Placental pericyte (primary cell): ENCODE measurements at places on chromosomes 11 and 22. TPM values are rescaled to one million over a fixed set of nuclear protein-coding genes. Genes with fewer than 3 reads are reported as not detected.

Gene NKAPD1
- total RNA-seq: 21.9 and 24.3 TPM in 2 replicates

Gene HEPHL1
- total RNA-seq: 4.4 TPM in 1 of 2 replicates, not detected in the other

Gene SLC22A6
- not detected in 2 replicates for total RNA-seq

Gene ACR
- not detected in 2 replicates for total RNA-seq

Gene DTX4
- 3.7 and 5.3 TPM in 2 replicates for total RNA-seq

Gene KAT5
- 51.8 and 60.2 TPM in 2 replicates for total RNA-seq

Gene PATE4
- not detected in 2 replicates for total RNA-seq

Gene THYN1
- total RNA-seq: 33.2 and 36.8 TPM in 2 replicates

Gene HTR3B
- total RNA-seq: not detected in 2 replicates

Gene TH
- not detected in 2 replicates for total RNA-seq

Gene CD151
- total RNA-seq: 283 and 431 TPM in 2 replicates

Gene CARD16
- 25.9 and 29.8 TPM in 2 replicates for total RNA-seq

Gene MRPL23
- 82.0 and 99.1 TPM in 2 replicates for total RNA-seq

Gene BANF1
- 17.9 and 29.9 TPM in 2 replicates for total RNA-seq

Gene OR5A1
- not detected in 2 replicates for total RNA-seq

Gene BTG4
- not detected in 2 replicates for total RNA-seq

Gene DEPDC5
- total RNA-seq: 8.5 and 18.2 TPM in 2 replicates

Gene CST6
- total RNA-seq: 0.29 TPM in 1 of 2 replicates, not detected in the other

Gene NFAM1
- not detected in 2 replicates for total RNA-seq

Gene TRIM48
- not detected in 2 replicates for total RNA-seq

Gene RHOD
- total RNA-seq: 7.6 and 22.1 TPM in 2 replicates

Gene SYT7
- total RNA-seq: 4.6 and 9.7 TPM in 2 replicates

Gene CHRM4
- not detected in 2 replicates for total RNA-seq

Gene WT1
- 0.88 and 1.4 TPM in 2 replicates for total RNA-seq
